ENCODE measurements at places on chromosomes 3 and 15.

DNA sequence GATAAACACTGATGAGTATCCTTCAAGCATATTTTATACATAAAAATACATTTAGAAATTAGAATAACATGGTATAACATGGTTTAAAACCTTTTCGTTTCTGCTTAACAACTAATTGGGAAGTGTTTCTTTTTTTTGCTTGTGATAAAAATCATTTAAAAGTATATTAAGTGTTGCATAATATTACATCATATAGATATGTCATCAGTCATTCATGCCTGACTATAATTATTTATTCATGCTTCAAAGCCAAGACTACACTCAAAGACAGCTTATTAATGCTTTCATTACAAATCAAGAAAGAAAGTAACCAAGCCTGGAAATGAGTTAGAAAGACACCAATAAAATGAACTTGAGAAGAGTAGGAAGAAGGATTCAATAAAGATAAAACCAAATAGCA lies 136.6 kb upstream of the TP63 start:
- no peak for DNase-seq

DNA sequence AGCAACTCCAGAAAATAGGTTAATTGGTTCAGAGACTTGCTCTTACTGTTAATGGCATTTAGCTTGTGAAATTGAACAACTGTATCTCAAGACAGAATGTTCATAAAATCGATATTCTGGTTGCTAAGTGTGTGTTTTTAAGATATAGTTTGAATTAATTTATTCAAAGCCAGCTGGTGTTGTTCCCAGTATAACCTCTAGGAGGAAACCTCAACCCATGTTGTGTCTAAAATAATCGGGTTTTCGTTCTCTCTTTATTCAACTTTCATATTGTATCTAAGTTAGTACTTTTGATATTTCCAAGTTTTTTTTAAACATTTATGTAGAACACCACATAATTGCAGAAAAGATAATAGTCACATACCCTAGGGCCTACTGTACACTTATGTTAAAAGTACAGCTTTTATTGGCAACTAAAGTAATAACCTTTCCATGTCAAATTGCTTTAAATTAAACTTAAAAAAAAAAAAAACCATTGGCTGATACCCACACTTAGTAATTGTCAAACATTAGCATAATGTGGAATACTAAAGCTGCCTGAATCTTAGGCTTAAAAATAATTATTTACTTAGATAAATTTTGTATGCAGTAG lies 90.9 kb downstream of the SAMMSON start:
- no peak for DNase-seq

GRCh38 chr3:64405211-64405835 lies 180.1 kb upstream of the PRICKLE2 start:
- DNase-seq: no peak

DNA sequence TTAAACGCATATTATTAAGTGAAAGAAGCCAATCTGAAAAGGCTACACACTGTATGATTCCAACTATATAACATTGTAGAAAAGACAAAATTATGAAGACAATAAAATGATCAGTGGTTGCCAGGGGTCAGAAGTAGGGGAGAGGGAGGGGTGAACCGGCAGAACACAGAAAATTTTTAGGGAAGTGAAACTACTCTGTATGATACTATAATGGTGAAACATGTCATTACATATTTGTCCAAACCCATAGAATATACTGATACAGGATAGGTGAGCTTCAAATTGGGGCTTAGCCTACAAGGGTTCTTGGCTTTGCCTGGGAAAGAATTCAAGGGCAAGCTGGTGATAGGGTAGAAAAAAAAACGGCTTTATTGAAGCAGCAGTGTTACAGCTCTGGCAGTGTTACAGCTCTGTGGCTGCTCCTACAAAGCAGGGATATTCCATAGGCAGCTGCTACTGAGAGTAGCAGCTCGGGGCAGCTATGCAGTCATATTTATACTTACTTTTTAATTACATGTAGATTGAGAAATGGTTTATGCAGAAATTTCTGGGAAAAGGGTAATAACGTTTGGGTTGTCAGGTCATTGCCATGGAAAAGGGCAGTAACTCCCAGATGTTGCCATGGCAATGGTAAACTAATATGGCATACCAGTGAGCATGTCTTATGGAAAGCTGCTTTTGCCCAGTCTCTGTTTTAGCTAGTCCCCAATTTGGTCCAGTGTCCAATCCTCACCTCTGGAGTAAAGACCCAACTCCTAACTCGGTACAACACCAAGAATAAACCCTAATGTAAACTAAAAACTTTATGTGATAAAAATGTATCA lies 125.1 kb upstream of the SLC25A36 start:
- no peak for DNase-seq

DNA sequence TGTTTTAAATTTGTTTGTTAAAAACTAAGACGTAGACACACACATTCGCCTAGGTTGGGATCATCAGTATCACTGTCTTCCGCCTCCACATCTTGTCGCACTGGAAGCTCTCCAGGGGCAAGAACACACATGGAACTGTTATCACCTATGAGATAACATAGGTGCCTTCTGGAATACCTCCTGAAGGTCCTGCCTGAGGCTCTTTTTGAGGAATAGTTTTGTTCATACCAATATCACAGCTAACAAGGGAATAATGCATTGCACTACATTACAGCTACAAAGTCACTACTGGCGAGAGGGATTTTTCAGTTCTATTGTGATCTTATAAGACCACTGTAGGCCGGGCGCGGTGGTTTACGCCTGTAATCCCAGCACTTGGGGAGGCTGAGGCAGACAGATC lies 29.9 kb downstream of the ZWILCH start:
- DNase-seq: no peak

- no peak for DNase-seq
These were observed 4.0 kb downstream of the PATL2 start for GRCh38 chr15:44706946-44707636.

GRCh38 chr15:74461847-74462511 lies 1.0 kb upstream of the UBL7 start:
- DNase-seq: no peak

GRCh38 chr3:28301688-28302087 lies 46.8 kb upstream of the ZCWPW2 start:
- no peak for DNase-seq

DNA sequence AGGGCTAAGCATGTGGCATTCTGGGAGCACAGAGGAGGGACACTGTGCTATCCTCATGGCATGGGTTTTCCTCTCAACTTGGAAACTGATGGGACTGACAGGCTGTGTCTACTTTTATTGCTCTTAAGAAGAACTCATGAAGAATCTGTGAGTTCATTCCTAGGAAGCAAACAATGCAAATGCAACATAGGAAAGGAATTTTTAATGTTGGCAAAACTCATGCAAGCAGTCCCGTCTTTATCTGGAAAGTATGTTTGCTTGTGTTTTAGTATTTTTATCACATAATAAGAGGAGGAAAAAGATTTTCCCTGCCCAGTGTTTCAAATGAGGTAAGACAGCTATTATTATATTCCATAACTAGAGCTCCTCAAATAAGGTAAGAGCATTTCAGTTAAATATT lies 89.7 kb downstream of the TRIM42 start:
- no peak for DNase-seq

DNA sequence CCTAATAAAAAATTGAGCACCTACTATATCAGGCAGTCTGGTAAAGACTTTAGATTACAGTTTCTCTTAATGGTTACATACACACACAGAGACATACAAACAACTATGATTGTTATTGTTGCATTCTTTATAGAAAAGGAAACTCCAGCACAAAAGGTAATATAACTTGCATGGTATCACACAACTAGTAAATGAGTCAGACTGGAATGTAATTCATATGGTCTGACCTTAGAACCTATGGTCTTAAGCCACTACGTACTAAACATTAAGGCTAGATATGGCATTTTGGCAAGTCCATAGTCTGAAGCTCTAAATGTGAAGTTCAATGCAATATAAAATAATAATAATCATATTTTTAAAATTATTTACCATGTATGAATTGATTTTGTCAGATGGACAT lies 380.6 kb downstream of the LSAMP start:
- no peak for DNase-seq

GRCh38 chr3:71486831-71487230 lies 96.7 kb downstream of the FOXP1 start:
- no peak for DNase-seq

DNA sequence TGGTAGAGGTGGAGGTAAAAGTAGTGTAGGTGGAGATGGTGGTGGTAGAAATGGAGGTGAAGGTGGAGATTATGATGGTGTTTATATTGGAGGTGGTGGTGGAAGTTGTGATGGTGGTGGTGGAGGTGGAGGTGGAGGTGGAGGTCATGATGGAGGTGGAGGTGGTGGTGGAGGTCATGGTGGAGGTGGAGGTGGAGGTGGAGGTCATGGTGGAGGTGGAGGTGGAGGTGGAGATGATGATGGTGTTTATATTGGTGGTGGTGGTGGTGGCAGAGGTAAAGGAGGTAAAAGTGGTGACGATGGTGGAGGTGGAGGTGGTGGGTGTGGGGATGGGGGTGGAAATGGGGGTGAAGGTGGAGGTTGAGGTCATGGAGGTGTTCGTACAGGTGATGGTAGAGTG lies 107.8 kb downstream of the ASB7 start:
- no peak for DNase-seq

DNA sequence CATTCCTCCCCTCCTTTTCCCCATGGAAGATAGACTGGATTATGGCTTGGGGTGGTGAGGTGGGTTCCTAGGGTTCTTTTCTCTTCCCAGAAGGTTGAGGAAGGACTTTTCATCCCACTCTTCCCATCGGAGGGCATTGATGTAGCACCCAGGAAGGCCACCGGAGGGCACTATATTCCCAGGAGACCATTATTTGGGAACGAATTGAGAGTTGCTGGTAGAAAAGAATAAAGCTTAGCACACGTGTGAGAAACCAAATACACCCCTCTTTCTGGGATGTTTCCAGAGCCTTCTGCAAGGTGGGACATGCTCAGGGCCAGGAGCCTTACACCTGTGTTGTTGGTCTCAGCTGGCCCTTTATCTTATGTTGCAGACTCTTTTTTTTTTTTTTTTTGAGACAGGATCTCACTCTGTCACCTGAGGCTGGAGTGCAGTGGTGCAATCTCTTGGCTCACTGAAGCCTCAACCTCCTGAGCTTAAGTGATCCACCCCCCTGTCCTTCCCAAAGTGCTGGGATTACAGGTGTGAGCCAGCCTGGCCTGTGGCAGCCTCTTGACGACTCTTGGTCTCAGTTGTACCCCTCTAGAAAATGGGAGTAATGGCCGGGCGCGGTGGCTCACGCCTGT lies 6.3 kb upstream of the CDC25A start:
- DNase-seq: peak; percentile 66

DNA sequence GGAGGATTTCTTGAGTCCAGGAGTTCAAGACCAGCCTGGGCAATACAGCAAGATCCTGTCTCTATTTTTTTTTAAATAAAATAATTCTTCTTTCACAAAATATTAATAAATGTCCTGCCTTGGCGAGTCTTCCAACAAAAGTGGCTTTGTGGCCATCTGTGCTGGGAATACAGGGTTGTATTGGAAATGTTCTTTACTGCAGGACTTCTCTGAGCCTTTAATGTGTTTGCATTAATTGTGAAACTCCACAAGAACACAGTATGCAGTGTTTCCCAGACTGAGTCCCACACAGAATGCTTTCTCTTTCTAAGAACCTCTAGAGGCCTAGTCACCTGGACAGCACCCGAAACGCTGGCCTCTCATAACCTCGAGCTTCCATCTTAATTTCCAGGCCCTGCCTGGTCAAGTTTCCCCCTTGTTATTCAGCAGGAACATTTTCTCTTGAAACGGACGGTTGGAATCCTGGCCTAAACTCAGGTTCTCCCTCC lies 85.4 kb upstream of the ARRDC4 start:
- no peak for DNase-seq

DNA sequence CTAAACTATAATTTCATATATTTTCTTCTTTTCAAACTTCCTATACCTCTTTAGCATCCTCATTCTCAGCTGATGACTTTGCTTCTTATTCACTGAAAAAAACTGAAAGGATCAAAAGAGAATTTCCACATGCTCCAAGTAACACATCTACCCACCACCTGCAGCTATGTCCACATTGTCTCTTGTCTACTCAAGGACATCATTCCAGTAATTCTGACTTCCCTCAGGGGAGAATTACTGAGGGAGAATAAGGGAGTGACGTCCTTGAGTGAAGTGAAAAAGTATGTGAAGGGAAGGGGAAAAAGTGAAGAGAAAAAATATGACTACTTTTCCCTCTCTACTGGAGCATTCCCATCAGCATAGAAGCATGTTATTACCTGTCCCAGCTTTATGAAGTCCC lies 32.6 kb downstream of the ETFA start:
- DNase-seq: no peak

DNA sequence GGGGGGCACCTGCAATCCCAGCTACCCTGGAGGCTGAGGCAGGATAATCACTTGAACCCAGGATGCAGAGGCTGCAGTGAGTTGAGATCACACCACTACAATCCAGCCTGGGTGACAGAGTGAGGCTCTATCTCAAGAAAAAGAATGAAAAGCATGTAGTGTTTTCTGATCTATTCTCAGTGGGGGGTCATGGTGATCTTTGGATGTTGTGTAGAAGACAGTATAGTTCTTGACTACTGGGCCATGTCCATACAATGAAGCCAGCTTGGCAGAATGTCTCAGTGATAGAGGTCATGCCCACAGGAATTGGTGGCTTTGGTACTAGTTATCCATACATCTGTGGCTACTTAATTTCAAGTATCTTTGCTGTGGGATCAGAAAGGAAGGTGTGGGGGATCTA lies 26.8 kb upstream of the NANOGP8 start:
- no peak for DNase-seq

- no peak for DNase-seq
These were observed 341.8 kb upstream of the GBE1 start for GRCh38 chr3:82103241-82103640.

- peak; percentile 78 for DNase-seq
These were observed 29.7 kb downstream of the PLXND1 start for GRCh38 chr3:129576514-129577352.

DNA sequence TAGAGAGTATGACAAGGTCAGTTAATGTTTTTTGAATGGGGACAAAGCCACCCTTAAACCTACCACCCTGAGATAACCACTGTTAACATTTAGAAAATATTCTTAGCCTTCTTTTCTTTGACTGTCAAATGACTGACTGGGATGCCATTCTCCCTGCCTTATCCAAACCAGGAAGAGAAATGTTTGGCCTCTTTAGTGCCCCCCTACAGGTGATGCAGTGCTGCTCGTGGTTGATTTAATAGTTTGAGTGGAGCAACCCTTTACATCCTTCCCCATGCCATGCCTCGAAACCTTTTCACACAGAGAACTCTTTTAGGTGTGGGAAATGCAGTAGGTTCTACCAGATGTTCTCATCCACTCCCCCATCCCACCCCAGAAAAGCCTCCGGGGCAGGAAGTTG lies 38.7 kb upstream of the UMPS start:
- no peak for DNase-seq

GRCh38 chr15:82790321-82790720 lies 15.5 kb downstream of the FSD2 start:
- DNase-seq: no peak

GRCh38 chr3:39541917-39542329 lies 74.4 kb downstream of the MOBP start:
- no peak for DNase-seq

DNA sequence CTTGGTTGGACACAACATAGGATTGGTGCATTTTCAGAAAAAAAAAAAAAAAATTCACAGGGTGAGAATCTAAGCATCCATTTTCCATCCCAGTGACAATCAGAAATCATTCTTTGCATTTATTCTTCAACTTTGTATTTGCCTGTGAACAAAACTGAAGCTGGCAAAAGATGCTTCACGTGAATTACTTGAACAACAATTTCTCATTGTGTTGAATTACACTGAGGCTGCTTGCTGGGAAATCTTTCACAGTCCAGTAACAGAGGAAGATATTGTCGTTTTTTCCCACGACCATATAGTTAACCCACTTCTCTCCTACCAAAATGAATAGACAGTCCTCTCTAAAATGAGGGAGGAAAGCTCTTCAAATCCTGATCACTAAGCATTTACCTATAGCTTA lies 4.3 kb upstream of the SLCO3A1 start:
- no peak for DNase-seq

- no peak for DNase-seq
These were observed 126.1 kb upstream of the ABHD17C start for GRCh38 chr15:80568876-80569605.

Data from activated effector memory CD4-positive, alpha-beta T cell treated with anti-CD3 and anti-CD28 coated beads, Interleukin-2, amount 50 U/mL, for 16 hours (primary cell).